SHP77 (cell line): ENCODE measurements at places on chromosomes 3 and 15.
A peak's percentile ranks its signal among the peaks of the same experiment; 100 is the strongest.

DNA sequence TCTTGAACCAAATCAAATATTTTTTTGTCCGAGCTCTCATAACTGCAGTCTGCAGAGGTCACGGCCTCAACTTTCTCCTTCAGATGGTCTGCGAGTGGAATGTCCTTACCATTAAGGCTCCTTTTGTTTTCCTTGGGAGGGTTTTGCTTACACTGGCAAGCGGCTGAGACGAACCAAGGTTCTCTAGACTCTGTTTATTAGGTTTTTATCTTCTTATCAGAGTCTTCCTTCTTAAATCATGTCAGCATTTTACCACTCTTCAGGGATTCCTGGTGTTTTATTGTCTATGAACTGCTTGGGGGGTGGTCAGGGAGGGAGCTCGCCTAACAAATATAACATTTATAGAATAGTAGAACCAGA is 773.7 kb upstream of the NR2F2 start:
- no peak for DNase-seq

DNA sequence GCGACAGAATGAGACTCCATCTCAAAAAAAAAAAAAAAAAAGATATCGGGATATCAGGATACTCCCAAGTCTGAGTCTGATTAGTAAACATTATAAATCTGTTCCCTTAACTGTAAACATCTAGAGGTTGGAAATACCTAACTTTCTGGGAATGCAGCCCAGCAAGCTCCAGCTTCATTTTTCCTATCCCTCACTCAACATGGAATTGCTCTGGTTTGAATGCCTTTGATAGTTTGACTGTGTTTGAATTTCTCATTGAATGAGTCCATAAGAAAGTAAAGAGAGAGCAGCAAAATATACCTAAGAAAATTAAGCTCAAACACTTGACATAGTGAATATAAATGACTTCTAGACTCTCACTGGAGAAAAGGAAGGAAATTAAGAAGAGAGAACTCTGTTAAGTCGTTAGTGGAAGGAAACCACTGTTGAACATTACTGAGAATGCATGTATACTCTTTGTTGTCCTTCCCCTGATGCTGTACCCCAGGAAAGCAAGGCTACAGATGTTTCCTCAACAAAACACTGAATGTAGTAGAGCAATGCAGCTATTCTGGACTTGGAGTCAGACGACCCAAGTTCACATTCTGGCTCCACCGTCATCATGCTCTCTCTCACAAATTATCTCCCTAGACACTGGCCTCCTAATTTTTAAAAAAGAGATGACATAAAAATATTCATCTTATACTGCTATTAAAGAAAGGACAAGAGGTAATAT is 62.4 kb downstream of the CD200 start:
- no peak for DNase-seq

DNA sequence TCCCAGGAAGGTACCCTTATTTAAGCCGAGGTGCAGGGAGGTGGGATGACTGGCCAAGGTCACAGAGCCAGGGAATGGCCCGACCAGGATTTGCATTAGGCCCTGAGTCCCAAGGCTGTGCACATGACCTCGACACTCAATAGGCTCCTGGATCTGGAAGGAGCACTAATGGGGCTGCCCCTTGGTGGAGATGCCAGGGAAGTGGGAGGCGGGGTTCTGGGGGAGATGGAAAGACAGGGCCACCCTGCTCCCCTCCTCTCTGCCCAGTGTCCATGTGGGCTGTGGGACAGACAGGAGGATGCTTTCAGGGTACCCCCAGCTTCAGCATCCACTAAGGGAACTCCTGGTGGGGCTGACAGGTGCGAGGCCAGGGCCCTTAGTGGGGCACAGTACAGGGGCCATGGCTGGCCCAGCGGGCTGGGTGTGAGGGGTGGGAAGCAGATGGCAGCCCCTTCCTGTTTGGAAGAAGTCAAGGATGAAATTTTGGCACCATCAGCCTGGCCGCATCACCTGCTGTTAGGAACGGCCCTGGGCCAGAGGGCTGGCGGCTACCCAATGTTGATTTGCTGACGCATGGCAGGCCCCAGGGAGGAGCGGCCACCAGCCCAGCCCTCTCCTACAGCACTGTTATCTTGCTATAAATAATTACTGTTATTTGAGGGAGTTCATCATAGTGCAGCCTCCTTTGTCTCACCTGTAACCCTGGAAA is 37.3 kb downstream of the ATP2B2 start:
- DNase-seq: peak; percentile 42

DNA sequence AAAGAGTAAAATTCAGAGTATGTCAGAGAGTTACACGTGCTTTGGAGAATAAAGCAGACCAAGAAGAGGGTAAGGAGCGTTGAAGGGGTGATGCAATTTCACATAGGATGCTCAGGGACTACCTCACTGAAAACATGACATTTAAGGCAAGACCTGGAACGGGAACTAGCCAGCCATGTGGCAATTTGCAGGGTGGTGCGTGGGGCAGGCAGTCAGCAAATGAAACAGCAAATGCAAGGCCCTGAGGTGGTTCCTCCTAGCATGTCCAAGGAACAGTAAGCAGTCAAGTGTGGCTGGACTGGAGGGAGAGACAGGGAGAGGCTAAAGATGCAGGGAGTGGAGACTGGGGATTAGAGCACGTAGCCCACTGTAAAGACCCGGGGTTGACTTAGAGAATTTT is 146.1 kb upstream of the LPP start:
- DNase-seq: no peak

GRCh38 chr3:78517965-78518364 is 1249.8 kb downstream of the ROBO1 start:
- DNase-seq: no peak

DNA sequence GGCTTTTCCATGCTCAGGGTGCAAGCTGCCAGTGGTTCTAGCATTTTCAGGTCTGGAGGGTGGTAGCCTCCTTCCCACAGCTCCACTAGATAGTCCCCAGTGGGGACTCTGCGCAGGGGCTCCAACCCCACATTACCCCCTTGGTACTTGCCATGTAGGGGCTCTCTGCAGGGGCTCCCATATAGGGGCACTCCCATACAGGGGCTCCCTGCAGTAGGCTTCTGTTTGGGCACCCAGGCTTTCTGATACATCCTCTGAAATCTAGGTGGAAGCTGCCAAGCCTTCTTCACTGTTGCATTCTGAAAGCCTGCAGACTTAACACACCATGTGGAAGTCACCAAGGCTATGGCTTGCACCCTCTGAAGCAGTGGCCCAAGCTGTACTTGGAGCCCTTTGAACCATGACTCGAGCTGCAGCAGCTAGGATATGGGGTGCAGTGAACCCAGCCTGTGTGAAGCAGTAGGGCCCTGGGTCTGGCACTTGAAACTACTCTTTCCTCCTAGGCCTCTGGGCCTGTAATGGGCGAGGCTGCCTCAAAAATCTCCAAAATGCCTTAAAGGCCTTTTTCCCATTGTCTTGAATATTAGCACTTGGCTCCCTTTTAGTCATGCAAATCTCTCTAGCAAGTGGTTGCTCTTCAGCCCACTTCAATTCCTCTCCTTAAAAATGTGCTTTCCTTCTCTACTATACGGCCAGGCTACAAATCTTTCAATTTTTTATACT is 96.4 kb downstream of the TPRA1 start:
- no peak for DNase-seq

GRCh38 chr3:134751831-134752230 is 43.2 kb upstream of the EPHB1 start:
- no peak for DNase-seq

DNA sequence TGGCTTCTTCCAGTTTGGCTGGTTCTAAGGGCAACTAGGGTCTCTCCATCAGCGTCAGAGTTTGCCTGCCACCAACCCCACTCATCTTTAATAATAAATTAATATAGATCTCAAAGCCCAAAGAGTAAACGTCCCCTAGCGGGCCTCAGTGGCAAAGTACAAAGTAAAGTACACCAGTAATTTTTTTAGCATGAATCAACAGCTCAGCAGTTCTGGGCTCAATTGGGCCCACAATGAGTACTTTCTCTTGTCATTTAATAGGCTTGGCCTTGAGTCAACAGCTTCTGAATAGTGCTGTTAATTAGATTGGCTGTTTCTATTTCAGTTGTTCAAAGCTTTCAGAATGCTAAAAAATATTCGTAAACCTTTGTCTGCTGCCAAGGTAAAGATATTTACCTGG is 89.0 kb upstream of the PFN2 start:
- DNase-seq: no peak

- DNase-seq: no peak
Observed at GRCh38 chr15:74873756-74874424, 725 bp upstream of the SCAMP2 start.

- DNase-seq: no peak
Observed at GRCh38 chr3:173660645-173661299, 263.2 kb downstream of the NLGN1 start.

DNA sequence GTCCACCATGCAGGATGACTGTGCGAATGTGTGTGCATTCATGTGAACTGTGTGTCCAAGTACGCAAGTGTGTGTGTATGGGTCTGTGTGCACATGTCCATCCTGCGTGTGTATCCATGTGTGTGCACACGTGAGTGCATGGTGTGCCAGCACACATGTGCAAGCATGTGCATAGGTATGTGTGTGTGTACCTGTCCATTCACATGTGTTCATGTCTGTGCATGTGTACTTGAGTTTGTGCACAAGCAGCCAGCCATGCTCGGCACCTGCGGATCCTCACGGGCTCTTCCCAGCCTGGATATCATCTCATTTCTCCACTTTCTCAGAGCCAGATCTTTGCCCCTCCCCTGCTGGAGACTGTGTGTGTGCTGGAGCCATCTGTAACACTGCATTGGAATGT is 18.7 kb upstream of the PLXNA1 start:
- no peak for DNase-seq

- DNase-seq: no peak
Observed at GRCh38 chr3:8413337-8413926, 88.2 kb upstream of the LMCD1 start.

GRCh38 chr15:32028921-32029320 is 1.4 kb upstream of the CHRNA7 start:
- no peak for DNase-seq

DNA sequence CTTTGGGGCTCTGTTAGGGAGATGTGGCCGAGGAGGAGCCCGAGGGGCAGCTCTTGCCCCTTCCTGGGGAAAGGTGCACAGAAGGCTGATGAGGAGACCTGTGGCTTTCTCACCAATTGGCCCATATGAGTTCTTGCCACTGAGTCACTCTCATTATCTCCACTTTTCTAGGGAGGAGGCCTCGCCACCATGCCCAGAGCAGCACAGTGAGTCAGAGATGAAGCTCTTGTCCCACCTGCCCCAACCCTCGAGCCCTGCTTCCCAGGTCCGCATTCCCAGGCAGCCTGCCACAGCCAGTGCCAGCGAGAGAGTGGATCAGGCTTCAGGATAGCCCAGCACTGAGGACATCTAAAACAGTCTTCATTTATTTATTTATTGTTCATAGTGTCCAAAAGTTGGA is 53.5 kb downstream of the AMOTL2 start:
- no peak for DNase-seq

- DNase-seq: no peak
Observed at GRCh38 chr3:128679338-128679737, 28.7 kb upstream of the RPN1 start.

- DNase-seq: peak; percentile 23
Observed at GRCh38 chr3:10344147-10344943, 23.4 kb upstream of the SEC13 start.

- DNase-seq: no peak
Observed at GRCh38 chr3:60000311-60001105, 950.7 kb upstream of the CFAP20DC start.

DNA sequence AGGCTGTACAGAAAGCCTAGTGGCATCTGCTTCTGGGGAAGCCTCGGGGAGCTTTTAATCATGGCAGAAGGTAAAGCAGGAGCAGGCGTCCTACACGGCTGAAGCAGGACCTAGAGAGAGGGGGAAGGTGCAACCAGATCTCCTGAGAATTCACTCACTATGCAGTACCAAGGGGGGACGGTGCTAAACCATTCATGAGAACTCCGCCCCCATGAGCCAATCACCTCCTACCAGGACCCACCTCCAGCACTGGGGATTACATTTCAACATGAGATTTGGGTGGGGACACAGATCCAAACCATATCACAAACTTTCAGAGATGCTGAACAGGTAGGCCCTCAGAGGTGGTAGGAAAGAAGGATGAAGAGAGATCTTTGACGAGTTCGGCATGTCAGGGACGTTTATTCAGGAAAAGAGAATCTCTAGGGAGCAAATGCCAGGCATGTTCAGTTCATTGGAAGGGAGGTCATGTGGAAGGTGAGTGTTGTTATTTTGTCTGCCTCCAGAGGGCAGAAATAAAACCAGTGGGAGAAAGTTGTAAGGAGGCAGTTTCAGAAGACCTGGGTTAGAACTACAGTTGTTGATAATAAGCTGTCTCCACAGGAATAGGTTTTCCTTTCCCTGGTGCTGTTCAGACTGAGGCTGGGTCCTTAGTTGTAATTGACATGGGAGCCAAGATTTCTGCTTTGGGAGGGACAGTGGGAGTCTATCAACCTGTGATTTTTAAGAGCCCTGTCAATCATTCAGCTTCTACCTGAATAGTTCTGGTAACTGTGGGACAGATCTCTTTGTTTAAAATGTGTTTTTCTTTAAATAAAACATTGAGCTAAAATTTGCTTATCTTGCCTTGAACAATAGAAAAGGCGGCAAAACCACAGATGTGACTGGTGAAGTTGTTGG is 4.3 kb upstream of the FNDC3B start:
- DNase-seq: no peak

DNA sequence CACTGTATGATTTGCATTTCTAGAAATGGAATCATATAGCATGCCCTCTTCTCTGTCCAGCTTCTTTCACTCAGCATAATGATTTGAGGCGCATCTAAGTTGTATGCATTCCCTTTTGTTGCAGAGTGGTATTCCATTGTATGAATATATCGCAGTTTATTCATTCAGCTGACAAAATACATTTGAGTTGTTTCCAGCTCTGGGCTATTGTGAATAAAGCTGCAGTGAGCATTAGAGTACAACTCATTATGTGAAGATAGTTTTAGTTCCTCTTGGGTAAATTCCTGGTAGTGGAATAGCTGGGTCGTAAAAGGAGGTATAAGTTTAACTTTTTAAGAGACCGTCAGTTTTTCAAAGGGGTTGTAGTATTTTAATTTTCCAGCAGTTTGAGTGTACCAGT is 38.5 kb upstream of the POLR2M start:
- DNase-seq: no peak

GRCh38 chr3:40465111-40465407 is 7.9 kb downstream of the RPL14 start:
- DNase-seq: no peak
